ENCODE measurements at places on chromosomes 6 and 20.

- DNase-seq, result peak; percentile 8
Measured at GRCh38 chr20:57330998-57331397, 1.4 kb downstream of the SPO11 start.

DNA sequence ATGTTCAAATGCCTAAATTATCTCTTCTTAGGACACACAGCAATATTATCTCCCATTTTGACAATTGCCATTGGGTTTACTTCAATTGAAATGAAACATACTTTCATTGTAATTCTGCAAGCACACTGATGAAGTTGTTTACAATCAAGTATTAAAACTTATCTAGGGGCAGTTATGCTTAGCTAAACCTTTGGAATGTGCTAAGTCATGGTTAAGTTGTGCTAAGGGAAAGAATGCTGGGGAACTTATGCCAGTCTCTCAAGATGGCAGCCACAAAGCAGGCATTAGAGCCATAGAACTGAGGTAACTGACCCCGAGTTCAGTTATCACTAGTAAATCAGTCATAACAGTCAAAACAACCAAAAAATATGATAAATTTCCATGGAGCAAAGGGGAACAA is 59.1 kb upstream of the NT5E start:
- DNase-seq, result peak; percentile 66

- no peak for DNase-seq
Measured at GRCh38 chr6:24329022-24329421, 28.8 kb downstream of the DCDC2 start.

GRCh38 chr6:14232889-14233288 is 115.3 kb downstream of the CD83 start:
- DNase-seq, result no peak

GRCh38 chr6:147933224-147933623 is 409.4 kb upstream of the SASH1 start:
- no peak for DNase-seq

- DNase-seq, result no peak
Measured at GRCh38 chr6:18530201-18530600, 143.1 kb downstream of the RNF144B start.

- DNase-seq, result no peak
Measured at GRCh38 chr6:55778705-55779104, 96.7 kb downstream of the BMP5 start.

DNA sequence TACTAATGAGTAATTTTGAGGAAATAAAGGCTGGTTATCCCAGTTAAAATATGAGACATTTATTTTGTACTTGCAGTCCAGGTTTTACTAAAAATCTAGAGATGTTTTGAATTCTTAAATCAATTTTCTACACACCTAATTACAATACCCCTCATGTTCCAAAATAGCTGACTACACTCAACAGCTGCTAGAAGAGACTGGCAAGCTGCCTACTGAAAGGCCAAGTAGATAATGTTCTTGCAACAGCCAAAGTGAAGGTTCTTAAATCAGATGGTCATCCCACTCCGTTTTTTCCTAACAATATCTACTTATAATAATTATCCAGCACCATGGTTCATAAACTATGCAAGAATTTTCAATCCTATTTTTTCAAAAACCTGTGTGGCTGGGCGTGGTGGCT is 69.0 kb downstream of the DTNBP1 start:
- peak; percentile 71 for DNase-seq

- DNase-seq, result peak; percentile 34
Measured at GRCh38 chr6:160426136-160426535, 78.0 kb downstream of the SLC22A3 start.

GRCh38 chr20:3262566-3262965 is 23.6 kb upstream of the SLC4A11 start:
- DNase-seq, result peak; percentile 22

DNA sequence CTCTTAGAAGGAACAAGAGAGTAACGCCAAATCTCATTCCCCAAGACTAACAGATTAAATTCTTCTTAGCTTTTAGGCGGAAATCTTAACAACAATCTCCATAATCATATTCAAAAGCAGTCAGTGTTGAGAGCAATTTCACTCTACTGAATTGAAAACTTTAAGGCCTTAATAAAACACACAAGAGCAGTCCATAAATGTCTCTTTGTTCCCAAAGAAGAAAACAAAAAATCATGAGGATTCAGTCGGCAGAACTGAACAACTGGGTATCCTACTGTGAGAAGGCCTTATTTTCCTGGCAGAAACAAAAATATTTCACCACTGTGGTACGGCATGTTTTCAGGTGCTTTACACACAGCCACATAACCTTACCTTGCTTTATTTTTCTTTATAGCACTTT is 14.4 kb downstream of the ABHD12 start:
- no peak for DNase-seq

DNA sequence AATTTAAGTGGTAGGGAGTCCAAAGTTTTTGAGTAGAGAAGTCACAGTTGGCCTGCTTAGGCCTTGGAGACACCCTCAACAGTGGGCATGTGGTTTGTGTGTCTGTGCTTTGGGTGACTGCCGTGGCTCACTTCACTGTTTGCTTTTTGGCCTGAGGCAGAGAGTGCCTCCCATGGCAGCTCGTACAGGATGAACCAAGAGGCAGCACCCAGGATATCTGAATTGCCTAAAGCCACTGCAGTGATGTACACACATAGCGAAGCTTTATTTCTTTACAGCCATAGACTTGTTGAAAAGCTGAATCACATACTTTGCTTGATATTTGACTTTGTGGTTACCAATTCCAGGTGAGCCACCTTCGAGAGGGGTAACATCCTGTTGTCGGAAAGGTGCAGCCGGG is 21.6 kb downstream of the RREB1 start:
- DNase-seq, result no peak

DNA sequence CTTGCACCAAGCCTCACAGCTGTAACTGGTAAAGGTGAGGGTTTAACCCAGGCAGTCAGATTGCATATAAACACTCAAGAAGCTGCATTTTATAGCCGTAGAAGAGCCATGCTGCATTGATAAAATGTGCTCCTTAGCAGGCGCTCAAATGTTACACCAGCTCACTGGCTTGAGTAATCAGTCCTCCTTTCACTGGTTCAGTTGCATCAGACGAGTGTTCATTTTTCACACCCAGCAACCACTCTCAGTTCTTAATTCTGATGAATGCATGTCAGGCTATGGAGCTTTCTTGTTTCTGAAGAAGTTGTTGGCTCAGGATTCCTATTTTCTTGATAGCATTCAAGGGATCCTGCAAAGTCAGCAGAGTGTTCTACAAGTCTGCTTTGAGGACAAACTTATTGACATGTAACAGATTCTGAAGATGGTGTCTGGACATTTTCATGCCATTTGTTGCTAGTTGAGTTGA is 198.3 kb downstream of the PLCB1 start:
- no peak for DNase-seq

DNA sequence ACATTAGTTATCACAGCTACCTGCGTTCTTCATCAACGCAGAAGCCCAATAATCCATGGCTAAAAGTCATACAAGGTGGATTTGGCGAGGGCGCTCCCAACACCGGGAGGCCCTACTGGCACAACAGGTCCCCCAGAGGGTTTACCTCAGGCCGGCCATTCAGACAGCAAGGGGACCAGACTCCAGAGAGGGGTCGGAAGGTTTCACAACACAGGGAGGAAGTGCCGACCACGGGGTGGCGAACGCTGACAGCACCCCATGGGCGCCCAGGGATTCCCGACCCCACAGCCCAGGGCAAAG is 1515.9 kb upstream of the DEFB115 start:
- no peak for DNase-seq

GRCh38 chr6:2229039-2229438 is 16.4 kb downstream of the GMDS start:
- peak; percentile 23 for DNase-seq
